ENCODE measurements at places on chromosomes 4 and X.

DNA sequence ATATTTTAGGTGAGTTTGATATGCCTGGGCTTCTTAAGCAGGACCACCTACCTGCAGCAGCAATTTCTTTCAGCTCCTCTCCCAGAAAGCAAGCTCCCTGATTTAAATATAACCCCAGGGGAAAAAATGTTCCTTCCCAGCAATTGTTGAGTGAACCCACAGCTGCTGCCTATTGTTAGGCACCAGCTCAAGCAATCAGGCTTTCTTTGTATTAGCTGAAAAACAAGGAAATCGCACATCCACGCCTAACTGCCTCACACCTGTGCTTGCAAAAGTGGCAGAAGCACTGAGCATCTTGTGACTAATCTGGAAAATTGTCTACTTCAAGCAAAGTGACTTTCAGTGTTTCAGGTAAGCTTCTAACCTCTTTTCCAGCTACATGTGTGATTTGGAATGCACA is 432.2 kb downstream of the SMARCA1 start:
- DNase-seq: no peak

DNA sequence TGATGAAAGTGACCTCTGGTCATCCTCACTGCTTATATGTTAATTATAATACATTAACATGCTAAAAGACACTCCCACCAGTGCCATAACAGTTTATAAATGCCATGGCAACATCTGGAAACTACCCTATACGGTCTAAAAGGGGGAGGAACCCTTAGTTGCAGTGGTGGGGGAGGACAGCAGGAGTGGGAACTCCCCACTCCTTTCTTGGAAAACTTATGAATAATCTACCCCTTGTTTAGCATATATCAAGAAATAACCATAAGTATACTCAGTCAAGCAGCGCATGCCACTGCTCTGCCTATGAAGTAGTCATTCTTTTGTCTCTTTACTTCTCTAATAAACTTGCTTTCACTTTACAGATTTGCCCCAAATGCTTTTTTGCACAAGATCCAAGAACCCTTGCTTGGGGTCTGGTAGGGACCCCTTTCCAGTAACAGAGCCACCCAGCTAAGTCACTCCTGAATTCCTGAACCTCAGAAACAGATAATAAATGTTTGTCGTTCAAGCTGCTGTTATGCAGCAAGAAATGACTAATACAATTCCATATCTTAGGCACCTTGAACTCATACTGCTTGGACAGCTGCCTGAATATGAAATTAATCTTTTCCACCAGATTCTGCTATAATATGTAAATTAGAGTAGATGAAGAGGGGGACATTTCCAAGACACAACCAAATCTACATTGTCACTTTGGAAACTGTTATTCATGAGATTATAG is 14.4 kb upstream of the REPS2 start:
- DNase-seq: no peak

GRCh38 chrX:95435198-95435597 is 1249.4 kb upstream of the DIAPH2 start:
- no peak for DNase-seq

- DNase-seq: no peak
Measured at GRCh38 chrX:10173331-10173900, 16.6 kb downstream of the CLCN4 start.

DNA sequence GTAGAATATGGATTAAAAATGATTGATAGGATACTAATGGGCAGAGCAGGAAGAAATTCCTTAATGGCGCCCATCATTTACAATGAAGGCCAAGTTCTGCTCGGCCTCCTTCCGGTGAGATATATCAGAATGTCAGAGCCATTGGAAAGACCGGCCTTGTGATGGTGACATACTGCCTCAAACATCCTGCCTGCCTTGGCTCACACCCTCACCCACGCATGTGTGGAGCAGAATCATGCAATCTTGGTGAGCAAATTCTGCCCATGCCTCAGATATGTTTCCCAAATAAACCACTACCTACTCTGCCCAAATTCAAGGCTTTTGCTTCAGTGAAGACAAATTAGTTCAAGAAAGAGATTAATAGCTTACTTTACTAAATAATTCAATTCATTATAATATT is 163.3 kb downstream of the MID1 start:
- no peak for DNase-seq

- no peak for DNase-seq
Measured at GRCh38 chr4:13236485-13236884, 247.7 kb downstream of the RAB28 start.

GRCh38 chr4:126756050-126756829 is 876.5 kb upstream of the INTU start:
- DNase-seq: no peak

DNA sequence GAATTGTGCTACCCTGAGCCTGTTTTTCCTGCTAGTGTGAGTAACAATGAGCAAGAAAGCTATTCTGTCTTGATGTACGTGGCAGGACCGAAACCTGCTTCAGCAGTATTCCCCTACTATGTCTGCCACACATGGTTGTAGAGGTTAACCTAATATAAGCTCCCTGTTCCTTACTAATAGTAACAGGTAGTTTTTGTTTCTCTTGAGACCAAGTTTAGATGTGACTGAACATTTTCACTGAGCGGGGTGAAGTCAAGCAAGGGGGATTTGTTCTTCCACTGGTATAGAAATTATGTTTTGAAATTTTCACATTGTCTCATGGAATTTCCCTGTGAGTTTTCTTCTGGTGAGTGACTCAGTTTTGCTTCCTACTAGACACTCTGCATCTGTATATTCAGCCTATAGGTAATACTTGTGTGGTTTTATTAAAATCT is 37.3 kb downstream of the RRAGB start:
- DNase-seq: no peak

DNA sequence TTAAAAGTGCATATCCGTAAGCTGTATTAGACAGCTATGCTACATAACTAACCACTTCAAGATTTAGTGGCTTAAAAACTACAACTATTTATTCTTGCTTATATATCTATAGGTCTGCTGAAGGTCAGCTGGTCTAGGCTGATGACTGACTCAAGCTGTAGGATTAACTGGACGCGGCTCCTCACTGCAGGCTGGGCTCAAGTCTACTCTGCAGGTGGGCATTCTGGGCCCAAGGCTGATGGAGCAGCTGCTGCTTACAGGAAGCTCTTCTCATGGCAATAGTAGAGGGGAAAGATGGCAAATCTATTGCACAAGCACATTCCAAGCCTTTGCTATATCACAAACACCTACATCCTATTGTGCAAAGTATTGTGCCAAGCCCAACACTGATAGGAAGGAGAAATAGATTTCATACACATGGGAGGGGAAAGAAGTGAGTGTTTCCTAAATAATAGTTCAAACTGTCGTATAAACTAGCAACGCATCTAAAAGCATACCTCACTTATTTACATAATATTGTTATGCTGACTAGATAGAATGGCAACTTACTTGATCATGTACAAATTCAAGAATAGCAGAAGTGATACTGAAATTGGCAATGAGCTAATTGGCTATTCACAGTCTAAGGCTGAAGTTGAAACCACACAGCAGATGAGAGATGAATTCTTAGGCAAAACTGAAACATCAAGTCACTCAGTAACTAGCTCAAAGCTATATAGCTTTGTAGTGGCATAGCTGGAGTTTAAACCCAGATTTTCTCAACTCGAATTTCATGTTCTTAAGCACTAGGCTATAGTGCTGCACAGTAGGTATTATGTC is 263.8 kb downstream of the NKX6-1 start:
- DNase-seq: no peak

DNA sequence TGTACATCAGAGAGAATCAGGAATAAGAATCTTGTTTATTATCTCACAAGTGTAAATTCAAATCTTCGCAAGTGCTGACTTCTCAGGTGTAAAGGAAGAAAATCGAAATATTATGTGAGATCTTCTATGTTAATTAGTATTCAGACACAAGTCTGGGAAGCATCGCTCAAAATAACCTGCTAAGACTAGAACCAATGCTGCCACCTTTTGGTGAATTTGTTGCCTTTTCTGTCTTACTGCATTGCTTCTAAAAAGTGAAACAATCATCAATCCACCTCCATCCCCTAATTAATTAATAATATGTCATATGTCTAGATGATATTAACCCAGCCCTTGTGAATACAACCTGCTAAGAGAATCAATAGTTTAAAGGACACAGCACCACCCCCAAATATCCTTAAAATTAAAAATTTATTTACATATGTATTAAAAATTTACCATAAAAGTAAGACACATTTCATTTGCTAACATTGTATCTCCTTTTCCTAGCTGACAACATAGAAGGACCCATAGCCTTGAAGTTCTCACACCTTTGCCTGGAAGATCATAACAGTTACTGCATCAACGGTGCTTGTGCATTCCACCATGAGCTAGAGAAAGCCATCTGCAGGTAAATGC is 3.5 kb downstream of the EPGN start:
- peak; percentile 19 for DNase-seq

DNA sequence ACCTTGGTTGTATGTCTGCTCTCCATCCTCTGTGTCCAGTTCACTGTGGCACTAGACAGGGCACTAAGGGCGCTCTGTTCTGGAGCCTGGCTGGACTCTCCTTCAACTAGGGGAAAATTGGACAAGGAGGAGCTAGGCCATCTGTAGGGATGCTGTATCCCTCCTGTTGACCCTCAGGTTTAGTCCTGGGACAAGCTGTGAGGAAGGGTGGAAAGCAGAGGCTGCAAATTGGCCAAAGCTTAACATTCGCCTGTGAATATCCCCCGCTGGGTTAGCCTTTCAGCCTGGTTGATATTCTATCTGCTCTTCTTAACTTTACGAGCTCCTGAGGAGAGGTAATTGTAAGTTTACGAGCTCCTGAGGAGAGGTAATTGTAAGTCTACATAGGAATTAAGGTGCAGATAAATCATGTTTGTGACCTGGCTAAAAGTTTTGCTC is 64.4 kb upstream of the ENPEP start:
- DNase-seq: peak; percentile 14

GRCh38 chr4:8528713-8529112 is 51.5 kb upstream of the GPR78 start:
- no peak for DNase-seq

DNA sequence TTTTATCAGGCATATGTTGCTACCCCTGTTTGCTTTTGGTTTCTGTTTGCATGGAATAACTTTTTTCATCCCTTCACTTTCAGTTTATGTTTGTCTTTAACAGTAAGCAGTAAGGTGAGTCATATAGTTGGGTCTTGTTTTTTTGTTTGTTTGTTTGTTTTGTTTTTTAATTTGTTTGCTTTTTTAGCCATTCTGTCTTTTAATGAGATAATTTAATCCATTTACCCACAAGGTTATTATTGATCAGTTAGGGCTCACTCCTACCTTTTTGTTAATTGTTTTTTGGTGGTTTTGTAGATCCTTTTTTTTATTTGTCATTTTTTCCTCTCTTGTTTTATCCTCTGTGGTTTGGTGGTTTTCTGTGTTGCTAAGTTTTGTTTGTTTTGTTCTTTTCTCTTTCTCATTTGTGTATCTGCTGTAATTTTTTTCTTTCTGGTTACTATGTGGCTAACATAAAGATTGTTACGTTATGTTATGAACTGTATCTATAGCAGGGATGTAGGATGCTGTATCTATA is 379.5 kb upstream of the MAD2L1 start:
- DNase-seq: no peak

DNA sequence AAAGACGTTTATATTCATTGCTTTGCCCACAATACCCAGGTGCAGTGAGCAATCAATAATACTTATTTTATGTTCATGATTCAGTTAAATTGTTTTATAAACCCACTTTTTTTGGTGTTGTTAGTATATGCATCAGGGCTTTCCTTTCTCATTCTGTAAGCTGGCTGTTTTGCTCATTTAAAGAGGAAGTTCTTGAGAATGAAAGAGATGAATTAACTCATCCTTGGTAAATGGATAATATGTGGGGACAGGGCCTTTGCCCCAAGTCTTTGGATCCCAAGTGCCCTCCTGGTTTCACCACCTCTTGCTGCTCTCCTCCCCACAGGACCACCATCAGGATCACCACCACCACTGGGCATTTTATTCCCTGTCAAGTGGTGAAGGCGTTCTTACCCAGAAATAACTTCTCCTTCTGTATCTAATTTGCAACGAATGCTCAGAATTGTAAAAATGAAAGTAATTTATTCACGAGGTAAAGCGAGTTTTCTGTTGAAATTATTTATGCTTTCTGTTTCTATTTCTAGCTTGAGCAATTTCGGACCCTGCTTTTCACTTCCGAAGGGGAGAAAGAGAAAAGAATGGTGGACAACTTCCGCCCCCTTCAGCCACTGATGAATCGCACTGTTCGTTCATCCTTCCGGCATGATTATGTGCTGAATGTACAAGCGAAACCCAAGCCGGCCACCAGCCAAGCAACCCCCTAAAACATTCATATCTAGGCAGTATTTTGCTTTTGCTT is 8.2 kb upstream of the ZRSR2 start:
- no peak for DNase-seq

- no peak for DNase-seq
Measured at GRCh38 chr4:145099653-145100052, 1.5 kb downstream of the ABCE1 start.

DNA sequence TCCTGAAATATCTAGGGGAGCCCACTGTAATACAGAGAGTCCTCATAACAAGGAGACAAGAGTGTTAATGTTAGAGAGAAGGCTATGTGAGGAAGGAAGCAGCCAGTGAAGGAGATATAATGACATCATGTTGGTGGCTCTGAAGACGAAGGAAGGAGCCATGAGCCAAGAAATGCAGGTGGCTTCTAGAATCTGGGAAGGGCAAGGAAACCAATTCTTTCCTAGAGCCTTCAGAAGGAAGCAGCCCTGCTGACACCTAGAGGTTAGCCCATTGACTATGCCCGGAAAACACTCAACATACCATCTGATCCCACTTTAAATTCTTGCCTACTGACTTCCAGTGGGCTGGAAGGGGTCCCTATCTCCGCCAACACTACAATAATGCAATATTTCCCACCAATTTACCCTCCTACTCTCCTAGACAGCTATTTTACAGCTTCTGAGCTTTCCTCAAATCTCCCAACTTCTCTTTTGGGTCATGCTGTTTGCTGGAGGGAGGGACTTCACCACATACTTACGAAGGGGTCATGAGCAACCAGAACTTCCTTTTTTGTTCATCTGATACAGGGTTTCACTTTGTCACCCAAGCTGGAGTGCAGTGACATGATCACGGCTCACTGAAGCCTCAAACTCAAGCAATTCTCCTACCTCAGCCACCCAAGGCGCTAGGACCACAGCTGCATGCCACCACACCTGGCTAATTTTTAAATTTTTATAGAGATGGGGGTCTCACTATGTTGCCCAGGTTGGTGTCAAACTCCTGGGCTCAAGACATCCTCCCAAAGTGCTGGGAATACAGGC is 25.2 kb upstream of the G3BP2 start:
- DNase-seq: no peak

GRCh38 chrX:7514871-7515599 is 327.9 kb upstream of the VCX start:
- no peak for DNase-seq

- no peak for DNase-seq
Measured at GRCh38 chr4:132238697-132239096, 910.4 kb upstream of the PCDH10 start.

DNA sequence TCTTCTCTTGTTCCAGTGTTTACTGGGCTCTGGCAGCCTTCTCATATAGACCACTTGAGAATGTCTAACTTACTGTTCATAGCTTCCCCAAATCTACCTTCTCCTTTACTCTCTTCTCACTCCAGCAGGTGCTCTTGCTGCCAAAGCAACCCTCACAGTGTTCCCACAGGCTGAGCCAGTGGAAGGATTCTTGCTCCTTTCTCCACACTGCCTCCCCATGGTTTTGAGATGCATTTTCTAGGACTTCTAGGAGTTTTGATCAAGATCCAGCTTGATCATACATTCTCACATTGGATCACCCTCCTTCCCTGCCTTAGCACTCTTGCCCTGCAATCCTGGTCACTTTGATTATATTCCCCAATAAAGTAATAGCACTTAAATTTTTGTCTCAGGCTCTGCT is 230.8 kb downstream of the TMEM47 start:
- DNase-seq: no peak
